Endothelial cell (in vitro differentiated cells): ENCODE measurements at places on chromosomes 1 and 21. TPM values are rescaled to one million over a fixed set of nuclear protein-coding genes. Genes with fewer than 3 reads are reported as not detected.

STIL gene
- 12.1 TPM for total RNA-seq

PADI4 gene
- not detected for total RNA-seq

ATXN7L2 gene
- total RNA-seq = 3.2 TPM

TRIM46 gene
- 8.5 TPM for total RNA-seq

DNA sequence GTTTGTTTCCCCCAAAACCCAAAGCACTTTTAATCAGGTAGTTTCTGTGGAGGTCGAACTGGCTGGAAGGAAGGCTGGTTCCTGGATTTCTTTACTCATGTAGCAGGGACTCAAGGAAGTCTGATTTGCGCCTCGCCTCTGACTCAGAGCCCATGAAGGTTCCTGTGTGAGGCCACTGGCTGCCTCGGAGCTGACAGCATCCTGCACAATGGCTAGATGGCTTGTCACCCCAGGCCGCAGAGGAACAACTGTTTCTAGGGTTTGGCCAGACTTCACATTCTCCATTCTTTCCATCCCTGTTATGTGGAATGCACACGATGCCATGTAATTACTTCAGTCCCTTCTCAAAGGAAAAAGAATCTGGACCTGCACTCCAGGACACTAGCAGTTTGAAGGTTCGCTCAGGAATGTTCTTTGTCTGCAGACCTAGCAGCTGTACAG lies 39.1 kb upstream of the PRSS38 start:
- H3K27ac ChIP-seq = no peak overlapping the region
- H3K27me3 ChIP-seq = no peaks in the 10 kb centered on the region
- H3K4me3 ChIP-seq = no peak overlapping the region
- no peak for DNase-seq
- H3K36me3 ChIP-seq = peaks cover 5% of the 10 kb centered on the region

GRCh38 chr1:153805042-153805745 lies 30.0 kb downstream of the SLC27A3 start:
- no peak for DNase-seq
- H3K27ac ChIP-seq = no peak overlapping the region
- peak overlapping the region; percentile 63 for H3K4me3 ChIP-seq

DNA sequence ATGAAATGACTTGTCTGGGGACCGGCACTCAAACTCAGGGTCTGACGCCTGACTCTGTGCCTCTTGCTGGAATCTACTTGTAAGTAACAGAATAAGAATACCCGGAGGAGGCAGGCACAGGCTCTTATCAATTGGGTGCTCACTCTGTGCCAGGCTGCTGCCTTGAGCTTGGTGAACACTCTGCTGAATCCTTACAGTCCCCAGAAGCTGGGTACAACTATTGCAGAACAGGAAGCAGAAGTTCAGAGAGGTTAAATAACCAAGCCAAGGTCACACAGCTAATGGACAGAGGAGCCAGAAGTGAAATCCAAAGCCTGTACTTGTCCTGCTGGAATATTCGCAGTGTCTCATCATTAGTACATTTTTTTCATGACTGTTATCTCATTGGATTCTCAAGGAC lies 86.0 kb downstream of the EPHB2 start:
- H3K4me3 ChIP-seq = no peak overlapping the region
- H3K27me3 ChIP-seq = peaks cover 5% of the 10 kb centered on the region
- H3K4me1 ChIP-seq = peaks cover 2% of the 10 kb centered on the region

- peaks cover 10% of the 10 kb centered on the region for H3K4me1 ChIP-seq
- no peak overlapping the region for H3K4me3 ChIP-seq
- H3K27me3 ChIP-seq = no peaks in the 10 kb centered on the region
- no peaks in the 10 kb centered on the region for H3K36me3 ChIP-seq
- DNase-seq = peak; percentile 81
- no peak overlapping the region for H3K27ac ChIP-seq
Observed at GRCh38 chr1:20574686-20575540, 14.0 kb upstream of the CDA start.

GRCh38 chr1:212586206-212587015 lies 22.1 kb upstream of the ATF3 start:
- H3K27ac ChIP-seq = no peak overlapping the region
- H3K36me3 ChIP-seq = no peaks in the 10 kb centered on the region
- H3K4me1 ChIP-seq = peaks cover 20% of the 10 kb centered on the region
- DNase-seq = no peak

DNA sequence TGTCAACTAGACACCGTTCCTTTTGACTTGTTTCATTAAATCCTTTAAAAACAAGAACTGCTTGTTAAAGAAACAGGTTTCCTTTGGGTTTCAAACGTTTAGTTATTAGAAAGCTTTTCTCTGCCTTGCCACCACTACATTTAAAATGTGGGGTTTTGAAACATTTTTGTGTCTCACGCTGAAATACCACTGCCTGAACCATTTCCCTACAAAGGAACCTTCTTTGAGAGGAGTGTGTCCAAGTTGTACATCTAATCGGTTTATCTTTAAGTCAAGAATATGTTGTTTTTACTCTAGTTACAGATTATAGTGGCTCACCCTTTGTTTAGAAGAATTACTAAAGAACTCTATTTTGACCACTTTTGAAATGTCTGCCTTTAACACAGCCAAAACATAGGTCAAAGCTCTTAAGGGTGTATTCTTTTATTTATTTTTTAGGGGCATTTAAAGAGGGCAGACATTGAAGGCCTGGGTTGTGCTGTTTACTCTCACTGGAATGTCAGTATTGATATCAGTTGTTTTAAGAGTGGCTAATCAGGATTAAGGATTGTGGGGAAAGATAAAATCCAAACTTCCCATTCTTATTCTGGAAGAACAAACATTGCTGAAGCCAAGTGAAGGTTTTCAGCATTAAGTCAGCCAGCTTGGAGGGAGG lies 143.4 kb downstream of the GALNT2 start:
- peaks cover 16% of the 10 kb centered on the region for H3K4me1 ChIP-seq
- no peak for DNase-seq
- peaks cover 2% of the 10 kb centered on the region for H3K27me3 ChIP-seq
- H3K36me3 ChIP-seq = peaks cover 5% of the 10 kb centered on the region
- no peak overlapping the region for H3K4me3 ChIP-seq
